NCI-H187 treated with DMSO at 0.1 percent for 48 hours (cell line): ENCODE measurements at places on chromosomes 7 and 10.

DNA sequence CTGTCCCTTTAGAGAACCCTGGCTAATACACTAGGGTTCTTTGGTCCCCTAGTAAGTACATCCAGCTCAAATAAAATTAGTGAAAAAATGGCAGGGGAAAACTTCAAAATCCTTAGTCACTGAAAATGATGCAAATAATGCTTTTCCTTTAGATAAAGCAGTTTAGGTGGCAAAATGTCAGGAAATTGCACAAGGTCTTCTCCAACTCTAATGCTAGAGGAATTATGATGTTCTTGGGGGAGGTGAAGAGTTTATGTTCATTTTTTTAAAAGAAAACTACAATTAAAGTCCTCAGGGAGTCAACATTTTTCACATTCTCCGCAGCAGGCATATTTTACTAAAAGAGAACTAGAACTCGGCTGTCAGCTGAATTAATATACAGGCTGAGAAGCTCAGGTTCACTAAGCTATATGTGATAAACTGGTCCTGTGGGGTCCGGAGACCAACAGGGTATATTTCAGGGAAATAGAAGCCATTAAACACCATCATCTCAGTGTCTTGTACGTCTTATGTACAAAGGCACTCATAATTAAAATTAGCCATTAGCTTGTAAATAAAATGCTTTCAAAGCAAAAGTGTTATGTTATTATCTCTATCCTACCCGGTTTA lies 1164.7 kb upstream of the AUTS2 start:
- no peak for DNase-seq

DNA sequence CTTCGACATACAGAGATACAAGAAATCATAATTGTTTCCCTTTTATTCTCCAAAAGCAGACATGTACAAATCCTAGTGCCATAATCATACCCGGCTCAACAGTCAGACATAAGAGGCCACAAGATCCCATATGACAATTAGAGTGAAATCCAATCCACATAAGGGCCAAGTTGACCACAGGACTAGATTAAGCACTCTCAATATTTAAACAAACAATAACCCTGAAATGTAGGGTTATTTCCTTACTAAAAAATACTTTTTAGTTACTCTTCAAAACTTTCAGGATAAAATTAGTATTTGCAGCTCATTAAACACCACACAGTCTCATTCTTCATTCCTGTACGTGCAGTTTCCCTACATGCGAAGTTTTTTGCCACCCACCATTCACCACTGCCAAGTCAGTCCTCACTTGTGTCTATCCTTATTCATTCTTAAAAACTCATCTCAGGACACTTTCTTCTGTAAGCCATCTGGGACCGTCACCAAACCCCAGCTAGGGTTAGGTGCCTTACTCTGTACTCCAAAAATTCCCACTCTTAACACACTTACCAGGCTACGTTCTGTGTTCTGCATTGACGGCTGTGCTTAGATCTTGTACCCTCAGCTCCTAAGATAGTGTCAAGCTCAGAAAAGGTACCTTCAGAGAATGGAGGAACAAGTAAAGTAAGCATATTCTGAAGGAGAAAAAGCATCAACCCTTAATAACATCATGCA lies 47.8 kb upstream of the NEBL start:
- DNase-seq = no peak

GRCh38 chr7:19410106-19410505 lies 264.9 kb upstream of the FERD3L start:
- DNase-seq = no peak

DNA sequence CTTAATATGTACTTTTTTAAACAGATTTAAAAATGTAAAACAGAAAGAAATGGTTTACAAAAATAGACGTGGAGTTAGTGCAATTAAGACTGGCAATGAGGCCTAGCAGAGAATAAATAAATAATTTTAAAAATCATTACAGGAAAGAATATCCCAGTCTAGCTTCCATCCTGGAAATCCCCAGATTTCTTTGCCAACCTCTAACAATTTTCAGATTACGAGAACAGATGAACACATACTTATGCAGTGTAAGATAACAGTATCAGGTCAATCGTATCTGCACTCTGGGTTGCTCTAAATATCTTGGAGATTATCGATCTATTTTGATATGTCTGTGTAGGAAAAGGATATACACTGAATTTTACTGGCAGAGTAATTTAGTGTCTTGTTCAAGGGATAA lies 210.5 kb downstream of the SEMA3A start:
- no peak for DNase-seq

DNA sequence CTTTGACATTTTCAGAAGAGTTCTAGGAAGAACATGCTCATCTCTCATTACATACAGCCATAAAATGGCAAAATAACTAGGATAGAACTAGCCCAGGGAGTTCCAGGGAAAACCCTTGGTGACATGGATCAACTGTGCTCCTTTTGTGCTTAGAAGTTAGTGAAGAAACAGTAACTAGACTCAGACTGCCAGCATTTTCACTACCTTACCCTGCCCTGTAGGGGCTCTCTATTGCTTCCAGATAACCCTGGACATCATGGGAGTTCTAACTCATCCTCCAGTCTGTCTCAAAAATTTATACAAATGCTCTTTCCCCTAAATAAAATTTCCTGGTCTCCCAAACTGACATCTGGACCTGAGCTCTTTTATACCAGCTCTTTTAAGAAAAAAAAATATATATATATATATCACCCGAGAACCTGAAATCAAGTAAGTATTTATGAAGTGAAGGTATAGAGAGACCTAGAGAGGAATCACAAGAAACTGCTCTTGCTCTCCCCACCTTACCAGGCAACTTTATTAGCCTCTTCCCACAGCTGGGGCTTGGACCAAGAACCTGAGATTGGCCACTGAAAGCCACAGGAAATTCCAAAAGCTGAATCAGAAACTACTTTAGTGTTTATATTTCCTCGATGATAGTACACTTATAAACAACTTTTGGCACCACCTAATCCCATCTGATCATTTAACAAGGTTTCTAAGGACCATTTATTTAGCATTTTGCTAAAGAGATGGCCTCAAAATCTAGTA lies 101.4 kb downstream of the RELN start:
- DNase-seq = no peak

- no peak for DNase-seq
Observed at GRCh38 chr7:16670021-16670420, 24.0 kb downstream of the BZW2 start.

- no peak for DNase-seq
Observed at GRCh38 chr7:1707756-1708595, 37.9 kb downstream of the ELFN1 start.

GRCh38 chr10:102517553-102517952 lies 13.8 kb downstream of the SUFU start:
- DNase-seq = no peak

DNA sequence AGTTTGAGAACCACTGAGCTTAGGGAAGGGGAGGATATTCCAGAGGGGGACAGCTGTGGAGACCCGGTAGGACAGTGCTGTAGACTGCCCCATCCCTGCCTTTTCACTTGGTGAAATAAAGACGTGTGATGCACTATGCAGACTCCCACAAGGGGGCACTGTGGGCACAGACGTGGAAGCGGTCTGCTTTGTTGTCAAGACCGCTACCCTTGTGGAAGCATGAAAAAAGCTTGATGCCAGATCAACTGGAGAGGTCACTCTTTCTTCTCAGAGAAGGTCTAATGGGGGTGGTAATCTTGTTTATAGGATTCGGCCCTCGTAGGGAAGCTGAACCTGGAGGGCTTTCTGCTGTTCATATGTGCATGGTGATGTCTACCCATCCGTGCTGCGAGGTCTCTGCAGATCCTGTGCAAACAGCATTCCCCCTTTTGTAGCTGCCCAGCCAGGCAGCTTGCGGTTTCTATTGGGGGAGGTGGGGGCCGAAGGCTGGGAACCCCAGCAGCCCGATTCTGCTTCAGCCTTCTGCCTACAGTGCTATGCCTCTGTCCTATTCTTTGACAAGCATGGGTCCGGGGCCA lies 13.7 kb downstream of the RPS24 start:
- no peak for DNase-seq

GRCh38 chr10:29412485-29412884 lies 123.6 kb downstream of the LYZL1 start:
- DNase-seq = no peak

DNA sequence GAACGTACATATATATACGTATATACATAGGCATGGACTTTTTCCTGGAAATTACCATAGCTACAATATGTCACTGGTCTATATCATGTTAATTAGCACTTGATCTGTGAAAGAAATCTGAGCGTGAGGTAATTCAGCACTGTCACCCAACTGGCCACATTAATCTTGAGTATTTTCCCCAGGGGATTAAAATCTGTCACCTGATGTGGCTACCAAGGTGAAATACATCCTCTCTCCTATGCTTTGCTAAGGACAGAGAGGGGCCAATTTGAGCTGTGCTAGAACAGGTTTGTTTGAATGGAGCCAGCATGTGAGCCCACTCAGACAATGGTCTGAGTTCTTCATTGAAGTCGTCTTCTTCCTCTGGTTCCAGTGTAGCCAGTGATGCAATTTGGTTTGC lies 33.3 kb downstream of the CYCS start:
- DNase-seq = no peak

DNA sequence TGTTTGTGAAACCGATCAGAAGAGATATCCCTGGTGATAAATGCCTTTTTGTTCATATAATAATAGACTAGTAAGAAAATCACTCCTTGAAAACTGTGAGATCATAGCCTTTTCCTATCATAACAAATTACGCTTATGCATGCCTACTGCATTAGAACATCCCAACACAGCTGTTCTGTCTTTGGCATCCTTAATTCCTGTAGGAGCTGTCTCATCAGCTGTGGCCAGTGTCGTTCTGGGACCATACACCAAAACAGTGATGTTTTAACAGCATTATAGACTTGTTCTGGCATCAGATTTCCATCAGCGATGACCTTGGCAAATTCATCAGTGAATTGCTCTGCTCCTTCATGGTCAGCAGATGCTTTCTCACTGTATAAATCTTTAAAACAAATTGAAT lies 423.6 kb upstream of the LRGUK start:
- DNase-seq = no peak

DNA sequence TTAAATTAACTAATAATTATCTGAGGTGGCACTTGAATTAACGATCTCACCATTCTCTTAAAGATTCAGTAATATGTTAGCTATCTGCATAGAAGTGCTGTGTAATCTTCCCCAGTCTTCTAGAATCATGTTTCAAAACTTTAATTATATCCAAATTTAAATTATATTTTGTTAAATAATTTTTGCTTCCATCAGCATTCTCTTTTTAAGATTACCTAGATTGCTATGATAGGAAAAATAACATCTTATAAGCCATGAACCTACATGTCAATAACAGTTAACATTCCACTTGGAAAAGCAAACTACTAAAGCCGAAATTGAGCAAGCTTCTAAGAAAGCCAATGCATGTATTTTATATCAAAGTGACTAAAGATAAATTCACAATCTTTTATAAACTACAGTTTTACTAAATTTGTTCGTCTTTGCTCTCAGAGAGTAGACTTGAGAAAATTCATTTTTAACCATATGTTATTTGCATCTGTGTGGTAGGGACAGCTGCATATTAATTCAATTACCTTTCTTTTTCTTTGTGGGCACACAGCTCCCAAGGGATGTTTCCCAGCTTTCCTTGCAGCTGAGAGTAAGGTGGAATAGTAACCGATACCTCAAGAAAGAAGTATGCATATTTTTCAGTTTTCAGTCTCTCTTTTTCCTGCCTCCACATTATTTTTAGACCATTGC lies 105.4 kb upstream of the ABCB5 start:
- DNase-seq = no peak

DNA sequence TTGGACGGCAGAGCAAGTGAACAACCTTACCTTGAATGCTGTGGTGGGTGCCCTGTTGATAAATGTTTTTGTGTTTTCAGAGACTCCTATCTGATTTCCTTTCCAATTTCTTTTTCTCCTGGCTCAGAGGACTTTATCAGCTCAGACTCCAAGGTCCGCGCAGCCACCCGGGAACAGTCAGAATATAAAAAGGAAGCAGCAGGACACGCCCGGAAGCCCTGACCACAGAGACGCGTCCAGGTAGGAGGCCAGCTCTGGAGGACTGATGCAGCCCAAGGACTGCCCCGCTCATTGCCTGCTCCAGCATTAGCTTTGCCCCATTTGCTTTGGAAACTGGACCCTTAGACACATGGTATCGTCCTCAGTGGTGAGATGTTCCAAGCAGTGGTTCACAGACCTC lies 61.3 kb downstream of the TACC2 start:
- DNase-seq = no peak

DNA sequence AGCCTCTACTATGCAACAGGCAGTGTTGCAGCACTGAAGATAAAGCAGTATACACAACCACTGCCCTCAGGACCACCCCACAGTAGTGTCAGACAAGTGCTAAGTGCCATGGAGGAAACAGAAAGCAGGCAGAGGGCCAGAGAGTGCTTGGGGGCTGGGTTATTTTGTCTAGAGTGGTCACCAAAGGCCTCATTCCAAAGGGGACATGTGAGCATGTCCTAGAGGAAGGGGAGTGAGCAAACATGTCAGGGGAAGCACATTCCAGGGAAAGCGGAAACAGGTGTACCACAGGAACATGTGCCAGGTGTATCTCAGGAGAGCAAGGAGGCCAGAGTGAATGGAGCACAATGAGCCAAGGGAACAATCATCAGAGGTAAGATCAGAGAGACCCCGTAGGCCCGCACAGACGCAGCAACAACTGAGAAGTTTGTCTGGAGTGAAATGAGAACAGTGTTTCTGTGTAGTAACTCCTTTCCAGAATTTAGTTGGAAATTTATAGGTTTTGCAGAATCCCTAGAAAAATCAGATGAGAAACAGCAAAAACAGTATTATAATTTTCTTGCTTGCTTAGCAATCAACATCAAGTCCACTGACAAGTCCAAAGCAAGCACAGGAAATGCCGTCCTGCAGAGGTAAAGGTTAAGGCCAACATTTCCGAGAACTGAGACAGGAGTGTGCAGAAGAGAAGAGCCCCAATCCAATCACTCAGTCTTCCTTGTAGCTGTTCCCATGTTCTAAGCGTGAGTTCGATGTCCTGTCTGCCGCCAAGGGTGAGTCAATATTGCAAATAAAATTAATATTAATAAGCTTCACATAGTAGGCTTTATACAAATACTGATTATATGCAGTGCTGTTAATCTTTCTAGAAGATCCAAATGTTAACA lies 67.3 kb downstream of the SGMS1 start:
- DNase-seq = no peak

- no peak for DNase-seq
Observed at GRCh38 chr7:98969386-98969785, 91.1 kb downstream of the TRRAP start.

- DNase-seq = no peak
Observed at GRCh38 chr7:53947732-53948131, 594.4 kb upstream of the VSTM2A start.
